Urothelium cell line (cell line): ENCODE measurements at places on chromosomes 13 and 19.

- DNase-seq, result no peak
Observed at GRCh38 chr19:55254625-55254977, 4.2 kb downstream of the PPP6R1 start.

DNA sequence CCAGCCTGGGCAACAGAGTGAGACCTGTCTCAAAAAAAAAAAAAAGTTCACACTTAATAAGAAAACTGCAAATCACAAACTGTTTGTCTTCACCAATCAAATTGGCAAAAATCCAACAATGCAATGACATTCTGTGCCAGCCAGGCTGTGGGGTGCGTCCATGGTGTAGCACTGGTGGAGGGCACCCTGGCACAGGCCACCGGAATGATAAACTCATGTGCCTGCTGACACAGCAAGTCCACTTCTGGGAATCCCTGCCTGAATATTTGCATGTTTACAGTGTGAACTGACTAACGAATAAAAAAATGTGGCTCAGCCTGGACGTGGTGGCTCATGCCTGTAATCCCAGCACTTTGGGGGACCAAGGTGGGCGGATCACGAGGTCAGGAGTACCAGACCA is 1.6 kb upstream of the LRRC25 start:
- DNase-seq, result no peak

GRCh38 chr13:113777311-113778260 is 18.6 kb downstream of the TMEM255B start:
- DNase-seq, result no peak

DNA sequence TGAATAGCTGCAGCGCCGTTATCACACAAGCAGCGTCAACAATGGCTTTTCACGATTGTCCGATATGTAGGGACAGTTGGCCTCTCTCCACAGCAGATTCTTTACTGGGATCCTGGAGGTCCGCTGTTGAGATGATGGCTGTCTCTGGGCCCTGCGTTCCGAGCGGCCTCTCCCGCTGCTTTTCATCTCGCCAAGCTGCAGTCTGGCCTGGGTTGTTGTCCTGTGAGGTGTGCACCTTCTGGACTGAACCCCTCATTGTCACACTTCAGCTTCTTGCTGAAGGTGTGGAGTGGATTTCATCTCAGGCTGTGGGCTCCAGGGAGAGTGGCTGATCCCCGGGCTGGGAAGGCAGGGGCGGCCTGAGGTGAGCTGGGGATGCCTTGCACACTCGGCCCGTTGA is 9.6 kb downstream of the UPF1 start:
- no peak for DNase-seq

DNA sequence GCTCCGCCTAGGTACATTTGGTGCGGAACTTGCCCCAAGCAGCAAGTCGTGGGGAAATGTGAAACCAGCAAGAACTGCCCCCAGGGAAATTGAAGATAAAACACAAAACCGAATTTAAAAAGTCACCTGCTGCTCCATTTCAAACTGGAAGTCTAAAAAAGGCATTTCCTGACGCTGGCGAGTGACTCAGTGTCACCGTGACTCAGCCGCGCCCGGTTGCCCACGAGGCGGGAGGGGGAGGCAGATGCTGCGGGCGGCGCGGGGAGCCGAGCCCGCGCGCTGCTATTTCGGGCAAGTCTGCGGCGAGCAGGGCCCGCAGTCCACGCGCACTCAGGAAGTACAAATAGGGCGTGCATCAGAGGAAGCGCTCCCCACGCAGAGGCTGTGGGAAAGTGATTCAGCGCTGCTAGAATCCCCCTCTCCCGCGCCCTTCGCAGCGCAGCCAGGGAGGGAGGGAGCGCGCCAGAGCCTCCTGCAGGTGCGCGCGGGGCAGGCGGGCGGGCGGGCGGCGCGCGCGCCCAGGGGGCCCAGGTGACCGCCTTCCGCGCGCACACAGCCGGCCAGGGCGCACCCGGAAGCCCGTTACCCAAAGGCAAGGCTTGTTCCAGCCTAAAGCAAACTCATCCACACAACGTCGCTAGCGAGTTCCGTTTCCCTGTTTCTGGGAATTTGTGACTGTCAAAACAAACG is 168.8 kb downstream of the COL4A1 start:
- DNase-seq, result peak; percentile 81

DNA sequence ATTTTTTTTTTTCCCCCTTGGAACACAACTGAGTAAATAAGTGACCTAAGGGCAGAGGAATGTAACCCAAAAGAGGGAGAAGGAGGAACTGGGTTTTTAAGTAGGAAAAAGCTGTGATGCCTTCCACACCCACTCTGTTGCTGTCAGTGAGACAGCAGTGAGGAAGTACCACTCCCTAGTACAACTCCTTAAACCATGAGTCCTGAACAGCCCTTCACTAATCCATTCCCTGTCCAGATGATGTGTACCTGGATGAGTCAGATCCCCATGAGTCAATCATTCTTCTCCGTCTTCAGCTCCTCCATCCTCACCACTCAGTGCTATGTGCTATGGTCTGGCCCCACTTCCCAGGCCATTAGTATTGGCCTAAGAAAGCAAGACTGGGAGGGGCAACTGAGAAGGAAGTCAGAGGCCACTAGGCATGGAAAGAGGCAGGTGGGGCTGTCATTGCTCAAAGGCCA is 12.9 kb upstream of the CXCL17 start:
- DNase-seq, result peak; percentile 77
